ENCODE measurements at places on chromosomes 11 and 22.
A peak's percentile ranks its signal among the peaks of the same experiment; 100 is the strongest.

DNA sequence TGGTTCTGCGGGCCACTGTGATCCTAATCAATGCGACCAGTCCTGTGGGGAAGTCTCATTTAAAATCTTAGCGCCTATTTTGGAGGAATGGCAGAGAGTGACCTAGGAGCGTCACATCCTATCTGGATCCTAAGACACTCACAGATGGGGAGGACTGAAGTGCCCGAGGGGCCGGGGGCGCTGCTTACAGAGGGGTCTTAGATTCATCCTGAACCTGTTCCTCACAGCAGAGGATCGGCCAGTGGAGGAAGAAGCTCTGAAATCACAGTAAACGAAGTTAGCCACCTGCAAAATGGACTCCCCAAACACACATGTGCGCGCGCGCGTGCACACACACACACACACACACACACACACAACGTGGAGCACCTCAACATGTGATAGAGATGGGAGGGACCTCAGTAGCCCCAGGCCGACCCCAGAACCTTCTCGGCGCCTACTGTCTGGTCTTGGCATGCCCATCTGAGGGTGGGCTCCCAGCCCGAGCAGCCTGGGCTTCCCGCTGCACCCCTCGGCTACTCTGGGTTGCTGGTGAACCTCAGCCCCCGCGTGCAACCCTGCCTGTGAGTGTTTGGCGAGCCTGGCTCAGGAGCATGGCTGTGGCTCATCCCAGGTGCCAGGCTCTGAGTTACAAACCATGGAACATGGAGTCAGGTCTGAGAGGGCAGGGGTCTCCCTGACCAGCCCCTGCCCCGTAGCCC is 613.3 kb downstream of the TBC1D22A start:
- DNase-seq: no peak

DNA sequence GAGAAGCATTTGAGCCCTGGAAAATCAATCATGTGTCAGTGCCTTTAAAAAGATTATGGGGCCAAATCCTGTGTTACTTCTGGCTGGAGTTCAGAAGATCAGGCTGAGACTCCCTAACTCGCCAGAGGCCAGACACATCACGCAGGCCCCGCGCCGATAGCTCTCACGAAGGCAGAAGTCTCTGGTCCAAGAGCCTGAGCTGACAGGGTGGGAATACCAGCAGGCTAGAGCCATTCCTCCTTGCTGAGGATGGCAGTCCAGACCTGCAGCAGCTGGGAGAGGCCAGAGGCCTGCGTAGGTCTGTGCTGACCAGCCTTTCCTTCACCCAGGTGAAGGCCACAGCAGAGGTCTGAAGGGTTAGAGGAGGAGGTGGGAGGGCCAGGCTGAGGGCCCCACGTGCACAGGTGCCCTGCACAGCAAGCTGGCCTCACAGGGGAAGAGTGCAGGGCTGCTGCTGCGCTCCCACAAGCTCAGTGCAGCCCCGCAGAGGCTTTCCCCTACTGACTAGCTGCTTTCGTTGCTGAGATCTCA is 52.9 kb downstream of the ST14 start:
- DNase-seq: no peak

GRCh38 chr11:107751082-107751481 is 39.2 kb upstream of the SLN start:
- DNase-seq: no peak

DNA sequence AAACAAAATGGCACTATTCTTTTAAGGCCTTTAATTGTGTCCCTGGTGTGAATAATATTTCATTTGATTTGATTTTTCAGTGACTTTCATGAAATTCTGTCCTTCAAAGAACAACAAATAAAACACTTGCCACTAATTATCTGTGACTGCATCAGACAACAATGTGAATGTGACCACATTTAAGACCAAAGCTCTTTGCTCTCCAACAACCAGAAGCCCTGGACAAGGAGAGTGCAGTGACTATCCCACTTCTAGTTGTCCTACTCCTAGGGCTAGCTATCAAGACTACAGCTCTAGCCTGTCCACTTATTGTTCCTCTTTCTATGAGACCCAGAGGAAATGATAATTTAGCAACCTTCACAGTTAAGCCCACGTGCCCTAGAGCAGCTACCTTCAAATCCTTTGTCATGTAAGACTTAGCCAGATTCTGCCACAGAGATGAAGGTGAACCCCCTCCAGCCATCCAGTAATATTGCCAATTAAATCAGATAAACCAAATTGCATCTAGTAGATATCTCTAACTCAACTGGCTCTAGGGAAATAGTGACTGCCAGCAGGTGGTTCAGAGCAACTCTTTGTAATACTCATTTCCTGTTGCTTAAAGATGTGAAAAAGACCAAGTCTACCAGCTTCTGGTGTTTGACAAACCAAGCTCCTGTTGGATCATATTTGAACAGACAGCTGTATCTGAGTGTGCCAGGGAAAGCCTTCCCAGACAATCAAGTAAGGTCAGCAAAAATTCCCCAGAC is 142.6 kb upstream of the BLID start:
- DNase-seq: no peak

DNA sequence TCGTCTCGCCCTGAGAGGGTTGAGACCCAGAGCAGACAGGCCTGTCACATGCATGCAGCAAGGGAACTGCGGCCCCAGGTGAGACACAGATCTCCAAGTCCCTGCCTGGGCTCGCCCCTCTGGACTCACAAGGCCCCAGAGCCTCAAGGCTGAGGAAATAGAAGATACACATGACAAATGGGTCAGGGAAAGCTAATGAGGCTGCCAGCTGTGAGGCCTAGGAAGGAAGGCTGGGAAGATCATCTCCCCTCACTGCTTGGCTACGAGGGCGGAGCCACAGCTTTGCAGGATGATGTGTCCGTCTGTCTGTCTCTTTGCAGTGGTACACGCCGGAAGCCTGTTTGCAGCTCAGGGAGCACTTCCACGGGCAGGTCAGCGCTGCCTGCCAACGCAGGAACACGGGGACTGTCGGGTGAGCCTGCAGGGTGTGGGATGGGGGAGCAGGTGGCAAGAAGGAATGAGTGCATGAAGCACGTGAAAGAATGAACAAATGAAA is 4.5 kb downstream of the RAB36 start:
- DNase-seq: no peak

DNA sequence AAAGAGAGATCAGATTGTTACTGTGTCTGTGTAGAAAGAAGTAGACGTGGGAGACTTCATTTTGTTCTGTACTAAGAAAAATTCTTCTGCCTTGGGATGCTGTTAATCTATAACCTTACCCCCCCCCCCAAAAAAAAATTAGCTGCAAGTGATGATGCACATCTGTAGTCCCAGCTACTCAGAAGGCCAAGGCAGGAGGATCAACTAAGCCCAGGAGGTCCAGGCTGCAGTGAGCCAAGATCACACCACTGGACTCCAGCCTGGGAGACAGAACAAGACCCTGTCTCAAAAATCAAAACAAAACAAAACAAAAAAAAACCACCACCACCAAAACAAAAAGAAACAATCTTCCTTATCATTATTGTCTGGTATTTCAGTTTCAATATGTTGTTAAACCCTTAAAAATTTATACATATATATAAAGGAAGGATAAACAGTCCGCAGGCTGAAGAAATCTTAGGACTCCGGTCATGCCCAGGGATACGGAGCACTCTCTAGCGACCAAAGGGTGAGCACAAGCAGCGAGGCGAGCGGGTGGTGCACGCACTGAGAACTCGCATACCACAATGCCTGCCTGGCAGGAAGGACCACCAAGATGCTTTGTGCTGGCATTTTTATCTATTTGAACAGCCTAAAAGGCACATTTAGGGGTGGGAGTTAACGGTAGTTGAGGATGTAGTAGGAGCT is 6.4 kb downstream of the POLDIP3 start:
- peak; percentile 56 for DNase-seq

DNA sequence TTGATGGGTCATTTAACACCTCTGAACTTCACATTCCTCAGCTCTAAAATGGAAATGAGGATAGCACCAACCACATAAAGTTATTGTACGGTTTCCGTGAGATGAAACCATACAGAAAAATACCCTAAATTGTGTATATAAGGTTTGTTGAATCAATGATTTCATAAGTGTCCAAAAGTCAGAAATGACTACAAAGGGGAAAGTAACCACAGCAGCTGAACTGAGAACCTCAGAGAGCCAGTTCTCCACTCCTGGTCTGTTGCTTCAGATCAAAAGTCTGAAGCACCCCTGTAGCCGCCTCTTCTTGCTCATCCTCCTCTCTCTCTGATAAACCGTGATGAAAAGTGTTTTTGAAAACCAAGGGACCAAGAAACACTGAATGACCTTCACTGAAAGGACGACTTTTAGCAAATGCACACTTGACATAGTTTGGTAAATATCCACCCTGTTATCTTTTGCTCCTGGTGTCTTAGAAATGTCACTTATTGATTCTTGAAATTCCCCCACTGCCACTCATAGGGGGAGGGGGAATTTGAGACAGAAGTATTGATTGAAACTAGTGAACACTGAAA is 194.5 kb downstream of the NAV2 start:
- DNase-seq: no peak

GRCh38 chr11:60625262-60625661 is 74.2 kb upstream of the MS4A8 start:
- DNase-seq: no peak

DNA sequence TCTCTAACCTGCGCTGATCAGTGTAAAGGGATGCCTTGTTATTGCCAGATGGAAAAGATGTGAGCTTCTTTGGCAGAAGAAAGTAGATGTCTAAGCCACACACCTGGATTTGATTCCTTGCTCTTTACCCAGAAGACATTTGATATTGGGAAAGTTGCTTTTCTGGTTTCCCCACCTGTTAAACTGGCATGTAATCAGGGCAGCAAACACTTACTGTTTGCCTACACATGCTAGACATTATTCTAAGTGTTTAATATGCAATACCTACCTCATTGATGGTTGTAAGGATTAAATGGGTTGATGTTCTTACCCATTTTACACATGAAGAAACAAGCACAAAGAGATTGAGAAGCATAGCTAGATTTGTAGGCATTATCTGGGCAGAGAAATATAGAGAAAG is 16.6 kb downstream of the ASRGL1 start:
- no peak for DNase-seq

DNA sequence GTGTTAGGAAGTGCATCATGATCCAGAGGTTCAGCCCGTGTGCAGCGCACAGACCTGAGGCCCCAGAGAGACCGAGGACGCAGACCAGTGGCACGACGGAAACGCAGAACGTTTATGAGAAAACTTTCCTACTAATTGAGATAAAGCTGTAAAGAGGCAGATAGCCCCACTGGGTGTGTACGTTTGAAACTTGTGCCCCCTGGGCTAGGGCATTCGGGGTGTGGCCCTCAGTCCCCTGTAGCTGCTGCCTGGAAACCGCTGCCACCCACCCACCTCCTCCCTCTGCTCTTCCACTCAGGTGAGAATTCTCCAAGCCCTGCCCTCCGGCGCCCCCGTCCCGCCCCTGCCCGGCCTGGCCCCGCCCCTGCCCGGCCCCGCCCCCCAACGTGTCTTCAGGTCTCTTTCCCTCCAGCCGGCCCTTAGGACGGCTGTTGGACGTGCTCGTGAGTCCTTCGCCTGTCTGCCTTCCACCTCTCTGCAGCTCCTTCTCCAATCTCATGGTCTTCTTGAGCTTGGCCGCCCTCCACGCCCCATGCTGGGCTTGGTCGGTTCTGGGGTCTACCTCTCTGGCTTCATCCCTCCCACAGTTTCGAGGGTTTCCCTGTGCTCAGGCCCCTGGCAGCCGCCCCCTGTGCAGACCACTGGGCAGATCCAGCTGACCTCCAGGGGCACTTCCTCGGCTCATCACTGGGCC is 12.1 kb downstream of the MAPK8IP2 start:
- DNase-seq: no peak

GRCh38 chr11:75595429-75595828 is 33.4 kb downstream of the SERPINH1 start:
- DNase-seq: no peak

- no peak for DNase-seq
Measured at GRCh38 chr11:66727282-66728037, 1.6 kb downstream of the SPTBN2 start.

GRCh38 chr11:25180187-25180586 is 683.3 kb downstream of the LUZP2 start:
- no peak for DNase-seq

DNA sequence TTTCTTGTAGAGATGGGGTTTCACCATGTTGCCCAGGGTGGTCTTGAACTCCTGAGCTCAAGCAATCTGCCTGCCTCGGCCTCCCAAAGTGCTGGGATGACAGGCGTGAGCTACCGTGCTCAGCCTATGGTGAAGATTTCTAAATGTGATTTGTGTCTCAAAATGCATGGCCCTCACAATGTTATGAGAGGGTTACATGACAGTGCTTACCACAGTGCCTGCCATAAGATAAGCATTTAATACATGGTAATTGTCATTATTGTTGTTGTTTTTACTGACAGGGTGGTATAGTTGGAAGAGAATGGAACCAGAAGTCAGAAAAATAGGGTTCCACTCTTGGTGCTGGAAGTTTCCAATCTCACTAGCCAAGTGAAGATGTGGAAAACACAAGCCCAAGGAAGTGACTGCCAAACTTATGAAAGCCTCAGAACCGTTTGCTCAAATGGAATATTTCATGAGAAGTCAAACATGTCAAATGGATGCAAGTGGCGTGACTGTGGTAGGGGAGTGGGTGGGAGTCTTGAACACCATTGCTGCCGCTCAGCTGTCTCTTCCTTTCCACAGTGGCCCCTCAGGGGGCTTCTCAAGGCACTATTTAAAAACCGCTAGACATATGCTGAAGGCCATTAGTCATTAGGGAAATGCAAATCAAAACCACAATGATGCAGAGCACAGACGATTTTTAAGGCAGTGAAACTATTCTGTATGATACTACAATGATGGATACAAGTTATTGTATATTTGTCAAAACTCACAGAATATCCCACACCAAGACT is 29.1 kb upstream of the LMO2 start:
- DNase-seq: no peak

DNA sequence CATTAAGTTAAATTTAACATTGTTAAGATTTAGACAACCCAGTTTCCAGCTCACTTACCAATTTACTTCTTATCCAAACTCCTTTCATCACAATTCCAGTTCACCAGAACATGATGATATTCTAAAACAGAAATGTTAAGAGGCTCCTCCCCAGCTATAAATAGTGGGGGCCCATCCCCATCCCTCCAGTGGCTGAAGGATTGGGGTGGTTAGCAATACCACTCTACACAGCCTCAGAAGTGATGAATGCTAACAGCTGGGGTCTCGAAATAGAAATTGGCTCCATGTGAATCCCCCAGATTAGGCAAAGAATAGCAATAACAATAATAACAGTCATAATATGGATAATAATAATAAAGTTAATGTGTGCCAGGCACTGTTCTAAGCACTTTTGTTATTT is 97.9 kb upstream of the NCAM1 start:
- no peak for DNase-seq

DNA sequence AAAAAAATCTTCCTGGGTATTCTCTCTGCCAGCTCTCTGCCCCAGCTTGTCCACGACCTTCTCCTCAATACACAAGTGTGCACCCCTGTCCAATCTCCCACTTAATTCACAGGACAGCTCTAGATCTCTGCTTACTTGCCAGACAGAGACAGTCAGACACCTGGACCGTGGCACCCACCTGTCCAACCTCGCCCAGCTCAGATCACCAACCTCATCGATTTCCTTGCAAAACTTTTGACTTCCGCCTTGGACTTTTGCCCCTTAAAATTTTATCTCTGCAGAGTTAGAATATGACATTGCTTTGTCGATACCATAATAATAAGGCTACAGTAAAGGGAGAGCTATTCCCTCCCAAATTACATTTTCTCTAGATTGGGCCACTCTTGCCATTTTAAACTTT is 10.4 kb downstream of the LMF2 start:
- DNase-seq: no peak

- DNase-seq: no peak
Measured at GRCh38 chr22:40193429-40194421, 16.0 kb downstream of the TNRC6B start.
